ENCODE measurements at places on chromosomes 11 and 22.

GRCh38 chr11:95884376-95884775 lies 39.5 kb downstream of the MTMR2 start:
- DNase-seq, result no peak

GRCh38 chr11:128603003-128603696 lies 15.8 kb upstream of the ETS1 start:
- DNase-seq, result peak; percentile 21

DNA sequence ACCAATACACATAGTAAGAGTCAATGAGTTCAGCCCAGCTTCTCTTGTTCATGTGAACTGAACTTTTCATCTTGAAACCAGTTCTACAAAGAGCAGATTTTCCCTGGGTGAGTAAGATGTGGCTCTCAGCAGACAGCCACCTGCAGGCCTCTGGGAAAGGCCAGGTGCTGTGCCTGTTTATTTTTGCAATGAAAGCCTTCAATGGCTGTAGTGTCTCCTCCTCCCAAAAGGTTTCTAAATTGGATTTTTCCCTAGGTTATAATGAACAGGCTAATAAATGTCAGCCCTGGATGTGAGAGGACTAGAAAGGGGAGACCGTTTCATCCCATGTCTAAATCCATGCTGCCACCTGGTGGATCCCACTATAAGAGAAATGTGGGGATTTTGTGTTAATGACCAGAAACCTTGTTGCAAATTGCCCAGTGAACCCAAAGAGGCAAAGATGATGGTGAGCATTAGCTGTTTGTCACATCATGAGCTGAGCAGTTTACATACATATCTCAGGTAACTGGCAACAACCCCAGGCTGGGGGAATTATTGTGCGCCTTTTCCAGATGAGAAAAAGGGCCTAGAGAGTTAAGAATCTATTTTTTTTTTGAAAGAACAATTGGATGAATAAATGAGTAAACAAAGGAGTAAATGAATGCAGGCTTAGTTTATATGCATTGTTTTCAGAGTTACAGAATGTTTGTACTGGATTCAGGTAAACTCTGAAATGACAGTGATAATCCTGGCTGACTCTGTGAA lies 12.7 kb downstream of the C11orf91 start:
- peak; percentile 90 for DNase-seq

DNA sequence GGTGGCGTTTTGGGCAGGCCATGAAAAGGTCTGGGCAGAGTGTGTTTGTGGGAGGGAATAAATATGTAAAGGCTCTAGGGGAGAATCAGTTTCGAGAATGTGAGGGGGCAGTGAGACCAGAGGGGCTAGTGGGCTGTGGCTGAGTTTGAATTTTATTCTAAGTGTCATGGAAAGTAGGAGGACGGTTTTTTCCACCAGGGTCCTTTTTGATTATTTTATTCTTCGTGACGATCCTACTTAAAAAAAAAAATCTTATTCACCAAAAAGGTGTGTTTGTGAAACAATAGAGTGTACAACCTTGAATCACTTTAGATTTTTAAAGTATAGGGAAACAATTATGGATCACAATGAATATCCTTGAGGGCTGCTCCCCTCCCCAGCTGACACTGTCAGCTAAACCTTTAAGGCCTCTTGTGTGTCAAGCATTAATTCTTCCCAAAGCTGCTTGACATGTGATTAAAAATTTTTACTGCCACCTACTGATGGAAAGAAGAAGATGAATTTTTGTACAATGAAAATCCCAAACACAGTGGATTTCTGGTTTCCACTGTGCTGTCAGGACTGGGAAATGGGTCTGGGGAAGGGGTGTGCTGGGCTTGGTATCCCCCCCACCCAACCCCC lies 107.5 kb upstream of the OR4B1 start:
- peak; percentile 75 for DNase-seq

- DNase-seq, result no peak
Observed at GRCh38 chr22:29954203-29954855, 71.4 kb downstream of the MTMR3 start.

- peak; percentile 73 for DNase-seq
Observed at GRCh38 chr11:66289548-66290329, 796 bp upstream of the YIF1A start.

- no peak for DNase-seq
Observed at GRCh38 chr11:116697639-116698038, 75.1 kb downstream of the BUD13 start.

DNA sequence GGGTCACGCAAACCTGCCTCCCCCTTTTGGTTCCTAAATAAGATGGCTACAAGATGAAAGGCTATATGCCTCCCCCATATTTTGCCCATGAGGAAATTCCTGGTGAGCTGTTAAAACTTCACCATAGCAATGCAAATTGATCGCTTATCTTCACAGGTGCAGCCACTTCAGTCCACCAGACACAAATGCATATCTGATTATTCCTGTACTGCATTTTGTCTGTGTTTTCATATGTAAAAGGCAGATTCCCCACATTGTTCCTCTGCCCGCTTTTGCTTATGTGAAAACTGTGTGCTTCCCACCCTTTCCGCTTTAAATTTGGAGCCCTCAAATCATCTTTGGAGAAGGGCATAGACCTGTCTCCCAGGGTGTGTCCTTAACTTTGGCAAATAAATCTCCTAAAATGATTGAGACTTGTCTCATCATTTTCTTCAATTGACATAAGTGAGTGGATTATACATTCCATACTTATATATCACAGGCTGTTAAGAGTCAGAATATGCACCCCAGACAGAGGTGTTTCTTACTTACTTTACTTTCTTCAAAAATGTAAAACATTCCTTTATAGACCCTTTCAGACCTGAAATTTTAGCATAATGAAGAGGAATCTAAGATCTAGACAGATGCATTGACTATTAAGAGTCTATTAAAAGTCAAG lies 116.4 kb downstream of the CASP12 start:
- DNase-seq, result no peak

DNA sequence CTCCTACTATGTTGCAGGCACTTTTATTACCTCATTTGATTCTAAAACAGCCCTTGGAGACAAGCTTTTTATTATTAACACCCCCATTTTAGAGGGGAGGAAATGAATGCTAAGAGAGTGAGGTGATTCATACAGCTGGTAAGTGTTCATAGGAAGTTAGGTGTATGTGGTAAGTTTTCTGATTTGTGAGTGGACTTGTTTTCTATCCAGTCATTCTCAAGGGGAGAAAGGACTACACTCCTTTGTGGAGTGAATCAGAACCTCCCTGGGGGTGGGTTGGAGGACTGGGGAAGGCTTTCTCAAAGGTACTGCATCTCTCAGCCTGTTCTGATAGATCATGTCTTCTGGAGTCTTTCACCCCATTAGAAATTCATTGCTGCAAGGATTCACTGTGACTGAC lies 23.5 kb downstream of the PKNOX2 start:
- no peak for DNase-seq

DNA sequence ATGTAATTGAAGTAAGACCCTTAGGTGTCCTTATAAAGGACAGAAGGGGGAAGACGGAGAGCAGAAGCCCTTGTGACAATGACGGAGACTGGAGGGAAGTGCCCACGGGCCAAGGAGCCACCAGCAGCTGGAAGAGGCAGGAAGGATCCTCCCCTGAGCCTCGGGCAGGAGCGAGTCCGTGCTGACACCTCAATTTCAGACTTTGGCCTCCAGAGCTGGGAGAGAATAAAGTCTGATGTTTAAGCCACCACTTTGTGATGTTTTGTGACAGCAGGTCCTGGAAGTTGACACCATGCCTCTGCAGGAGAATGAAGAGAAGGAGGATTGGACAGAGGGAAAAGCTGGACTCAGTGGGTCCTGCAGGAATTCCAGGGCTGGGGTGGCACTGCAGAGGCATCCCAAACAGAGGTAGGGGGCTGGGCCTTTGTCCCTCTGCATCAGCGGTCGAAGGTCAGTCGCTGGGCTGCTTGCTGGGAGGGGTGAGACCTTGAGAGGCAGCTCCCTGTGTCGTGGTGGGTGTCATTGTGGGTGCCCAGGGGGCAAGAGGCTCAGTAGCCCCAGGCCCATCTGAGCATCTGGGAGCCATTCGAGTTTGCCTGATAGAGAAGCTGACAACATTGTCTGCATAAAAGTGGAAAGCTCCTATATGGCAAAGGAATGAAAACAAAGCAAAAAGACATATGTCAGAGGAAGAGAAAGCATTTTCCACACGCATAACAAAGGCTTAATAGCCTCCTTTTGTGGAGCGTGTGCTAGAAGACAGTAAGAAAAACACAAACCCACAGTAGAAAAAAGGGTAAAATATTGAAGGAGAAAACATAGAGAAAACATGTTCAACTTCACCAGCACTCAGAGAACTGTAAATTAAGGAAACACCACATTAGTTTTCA lies 68.8 kb downstream of the RTL6 start:
- DNase-seq, result no peak

- DNase-seq, result no peak
Observed at GRCh38 chr11:115159207-115159606, 345.0 kb downstream of the CADM1 start.

- DNase-seq, result peak; percentile 45
Observed at GRCh38 chr11:8333811-8334401, 70.2 kb upstream of the LMO1 start.

- no peak for DNase-seq
Observed at GRCh38 chr11:1864831-1865665, 12.2 kb downstream of the LSP1 start.

DNA sequence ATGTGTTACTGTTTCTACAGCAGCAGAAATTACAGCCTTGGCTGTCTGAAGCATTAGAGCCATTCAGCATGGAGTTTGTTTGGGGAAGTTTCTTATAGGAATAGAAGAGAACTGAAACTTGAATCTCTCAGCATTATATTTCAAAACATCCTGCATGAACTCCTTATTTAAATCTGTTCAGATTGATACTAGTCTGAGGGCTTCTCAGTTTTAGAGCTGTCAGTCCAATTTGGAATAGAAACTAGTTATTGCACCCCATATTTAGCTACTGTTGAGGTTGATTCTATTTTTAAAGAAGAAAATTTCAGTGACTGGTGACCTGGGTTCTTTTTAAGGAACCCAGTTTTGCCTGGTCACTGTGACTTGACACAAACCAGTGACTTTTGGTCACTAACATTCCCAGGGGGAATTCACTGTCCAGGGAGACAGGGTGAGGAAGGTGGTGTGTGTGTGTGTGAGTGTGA lies 126.0 kb upstream of the TTC12 start:
- DNase-seq, result no peak

GRCh38 chr22:46598737-46599424 lies 21.3 kb upstream of the GRAMD4 start:
- no peak for DNase-seq

GRCh38 chr11:47536915-47537314 lies 16.0 kb downstream of the CELF1 start:
- peak; percentile 76 for DNase-seq

GRCh38 chr11:106271086-106271485 lies 193.6 kb downstream of the AASDHPPT start:
- DNase-seq, result no peak

GRCh38 chr22:30781271-30781875 lies 86.7 kb downstream of the OSBP2 start:
- DNase-seq, result no peak

DNA sequence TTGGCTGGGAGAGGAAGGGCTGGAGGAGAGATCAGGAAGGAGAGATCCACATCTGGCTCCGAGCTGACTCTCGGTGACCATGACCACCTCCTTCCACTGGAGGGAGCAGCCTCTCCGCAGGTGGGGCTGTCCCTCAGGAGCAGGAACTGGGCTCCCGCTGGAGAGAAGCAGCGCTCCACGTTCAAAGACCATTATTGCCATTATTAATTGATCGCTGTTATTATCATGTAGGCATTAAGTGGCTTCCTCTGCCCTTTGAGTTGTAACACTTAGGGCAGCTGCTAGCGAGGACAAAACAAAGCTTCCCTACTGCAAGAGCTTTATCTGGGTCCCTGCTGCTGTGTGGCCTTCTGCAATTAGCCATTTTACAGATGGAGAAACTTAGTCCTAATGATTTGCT lies 251.9 kb downstream of the ST3GAL4 start:
- peak; percentile 79 for DNase-seq

DNA sequence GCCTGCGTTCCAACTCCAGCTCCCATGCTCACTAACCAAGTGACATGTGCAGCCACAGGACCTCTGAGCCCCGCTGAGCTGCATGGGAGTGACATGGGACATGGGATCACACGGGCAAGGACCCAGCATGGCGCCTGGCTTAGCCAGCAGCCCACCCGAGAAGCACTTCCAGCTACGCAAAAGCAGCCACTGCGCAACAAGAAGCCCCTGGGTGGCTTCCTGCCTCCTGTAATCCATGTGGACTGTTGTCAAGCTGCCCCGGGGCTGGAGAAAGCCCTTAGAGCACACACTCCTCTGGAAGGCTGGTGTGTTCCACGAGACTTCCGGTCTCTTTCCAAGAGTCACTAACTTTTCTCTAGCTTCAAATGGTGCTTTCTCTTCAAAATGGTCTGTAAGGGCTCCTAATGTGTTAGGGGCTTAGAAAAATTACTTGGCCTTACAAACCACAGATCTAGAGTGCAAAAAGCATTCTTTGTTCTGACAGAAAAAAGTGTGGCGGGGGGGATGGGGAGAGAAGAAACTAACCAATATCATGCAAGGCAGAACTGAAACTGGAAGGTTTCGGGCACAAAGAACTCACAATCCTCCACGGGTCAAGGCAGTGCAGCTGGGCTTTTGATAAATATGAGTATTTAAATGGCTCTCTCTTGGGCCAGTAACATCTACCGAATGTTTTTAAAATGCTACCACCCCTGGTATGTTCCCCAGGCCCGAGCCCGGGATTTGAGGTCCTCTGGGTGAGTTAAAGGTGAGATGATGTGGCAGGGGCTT lies 5.5 kb downstream of the C11orf24 start:
- DNase-seq, result no peak

GRCh38 chr11:113705871-113706655 lies at the start of gene TMPRSS5:
Gene TMPRSS5, minus strand, starts transcription at chr11:113706308. Its CDS starts 84 bp downstream, at chr11:113706224.
- peak; percentile 90 for DNase-seq

GRCh38 chr11:128388206-128388815 lies 199.0 kb downstream of the ETS1 start:
- no peak for DNase-seq

DNA sequence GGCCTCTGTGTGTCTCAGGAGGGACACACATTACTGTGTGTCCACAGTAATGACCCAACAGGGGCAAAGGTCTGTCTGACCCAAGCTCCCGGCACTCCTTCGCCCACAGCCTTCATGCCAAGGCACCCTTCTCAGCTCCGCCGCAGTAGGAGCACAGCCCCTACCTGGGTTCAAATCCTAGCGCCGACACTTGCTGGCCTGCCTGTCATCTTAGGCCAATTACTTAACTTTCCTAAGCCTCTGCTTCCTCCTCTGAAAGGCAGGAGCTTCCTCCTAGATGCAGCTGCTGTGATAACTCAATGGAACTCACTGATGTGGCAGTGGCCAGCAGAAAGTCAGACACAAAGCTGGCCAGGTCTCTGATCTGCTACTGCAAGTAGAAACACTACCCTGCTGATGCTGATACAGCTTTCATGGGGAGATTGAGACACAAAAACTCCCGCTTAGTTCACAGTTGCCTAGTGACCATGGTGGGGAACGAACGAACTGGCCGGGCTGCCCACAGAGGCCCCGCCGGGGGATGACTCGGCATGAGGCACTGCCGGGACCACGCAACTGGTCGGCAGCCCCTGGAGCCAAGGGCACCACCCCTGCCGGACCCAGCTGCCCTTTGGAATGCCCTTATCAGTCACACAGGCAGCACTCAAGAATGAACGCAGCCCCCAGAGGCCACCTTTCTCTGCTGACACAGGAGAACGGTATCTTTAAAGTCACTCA lies 8.1 kb downstream of the EHD1 start:
- DNase-seq, result no peak
